ENCODE measurements at places on chromosomes 2 and 18.

GRCh38 chr2:189022053-189022481, 47.9 kb downstream of the COL3A1 start:
- DNase-seq, result no peak

DNA sequence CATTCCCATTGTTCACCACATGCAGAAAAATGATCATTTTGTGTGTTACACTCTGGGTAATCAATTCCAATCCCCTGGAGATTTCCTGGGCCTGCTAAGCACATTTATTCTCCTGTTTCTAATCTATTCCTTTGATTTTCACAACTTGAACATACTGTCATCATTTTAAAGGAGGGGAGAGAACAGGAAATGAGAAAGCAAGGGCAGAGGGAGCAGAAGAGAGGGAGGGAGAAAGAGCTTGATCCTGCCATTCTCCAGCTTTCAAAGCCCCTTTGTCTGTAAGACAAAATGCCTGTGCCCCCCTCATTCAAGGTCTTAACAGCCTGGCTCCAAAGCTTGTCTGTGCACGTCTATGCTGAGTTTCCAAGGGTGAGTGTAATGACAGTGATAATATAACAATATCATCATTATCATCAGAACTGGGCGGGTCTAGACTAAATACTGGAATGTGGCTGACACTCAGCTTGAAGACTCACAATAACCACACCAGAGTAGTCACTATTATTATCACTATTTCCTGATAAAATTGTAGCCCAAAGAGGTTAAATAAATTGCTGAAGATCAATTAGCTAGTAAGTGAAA, 164.4 kb upstream of the KLHL29 start:
- no peak for DNase-seq

DNA sequence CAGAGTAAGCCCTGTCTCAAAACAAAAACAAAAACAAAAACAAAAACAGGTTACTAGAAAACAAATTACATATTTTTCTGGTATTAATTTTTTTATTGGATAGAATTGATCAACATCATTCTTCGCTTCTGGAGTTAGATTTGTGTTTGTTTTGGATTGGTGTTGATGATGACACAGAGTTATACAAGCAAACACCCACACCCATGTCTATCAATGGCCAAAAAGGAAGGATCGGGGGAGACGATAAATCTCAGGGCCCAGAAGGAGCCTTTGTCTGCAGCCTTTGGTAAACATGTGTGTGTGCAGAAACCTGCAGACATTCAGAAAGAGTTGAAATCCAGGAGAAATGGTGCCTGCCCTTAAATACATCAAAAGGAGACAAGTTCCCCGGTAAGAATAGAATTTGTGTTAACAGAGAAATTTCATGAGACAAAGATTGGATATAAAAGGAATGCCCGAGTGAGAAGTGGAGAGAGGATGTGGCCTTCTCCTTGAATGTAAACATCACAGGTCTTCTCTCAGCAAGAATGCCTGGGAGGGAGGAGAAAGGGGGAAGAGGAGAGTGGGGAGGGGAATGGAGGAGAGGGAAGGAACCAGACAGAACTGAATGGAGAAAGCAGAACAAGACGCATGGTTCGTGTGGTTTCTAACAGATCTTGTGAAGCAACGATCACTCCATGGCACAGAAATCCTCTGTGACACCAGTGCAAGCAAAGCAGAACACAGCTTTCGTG, 40.4 kb upstream of the TMEM178A start:
- DNase-seq, result no peak

DNA sequence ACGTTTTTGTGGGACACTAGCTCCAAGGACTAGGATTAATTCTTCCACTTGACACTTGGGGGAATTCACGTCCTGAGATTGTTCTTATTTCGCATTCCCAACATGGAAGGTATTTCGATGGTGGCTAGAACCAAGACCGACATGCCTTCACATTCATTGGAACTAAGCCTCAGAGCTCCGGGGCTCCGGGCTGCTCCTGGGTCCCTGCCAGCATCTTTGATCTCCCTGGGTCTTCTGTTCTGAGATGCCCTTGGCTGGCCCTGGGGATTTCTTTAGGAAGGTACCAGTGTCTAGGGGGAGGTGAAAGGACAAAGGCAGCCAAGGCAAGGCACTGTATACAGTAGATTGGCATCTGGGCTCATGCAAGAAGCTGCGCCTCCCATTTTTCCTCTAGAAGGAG, 76.8 kb downstream of the DYSF start:
- DNase-seq, result no peak

- DNase-seq, result no peak
These were observed 35.4 kb upstream of the COL6A3 start for GRCh38 chr2:237449193-237449881.

DNA sequence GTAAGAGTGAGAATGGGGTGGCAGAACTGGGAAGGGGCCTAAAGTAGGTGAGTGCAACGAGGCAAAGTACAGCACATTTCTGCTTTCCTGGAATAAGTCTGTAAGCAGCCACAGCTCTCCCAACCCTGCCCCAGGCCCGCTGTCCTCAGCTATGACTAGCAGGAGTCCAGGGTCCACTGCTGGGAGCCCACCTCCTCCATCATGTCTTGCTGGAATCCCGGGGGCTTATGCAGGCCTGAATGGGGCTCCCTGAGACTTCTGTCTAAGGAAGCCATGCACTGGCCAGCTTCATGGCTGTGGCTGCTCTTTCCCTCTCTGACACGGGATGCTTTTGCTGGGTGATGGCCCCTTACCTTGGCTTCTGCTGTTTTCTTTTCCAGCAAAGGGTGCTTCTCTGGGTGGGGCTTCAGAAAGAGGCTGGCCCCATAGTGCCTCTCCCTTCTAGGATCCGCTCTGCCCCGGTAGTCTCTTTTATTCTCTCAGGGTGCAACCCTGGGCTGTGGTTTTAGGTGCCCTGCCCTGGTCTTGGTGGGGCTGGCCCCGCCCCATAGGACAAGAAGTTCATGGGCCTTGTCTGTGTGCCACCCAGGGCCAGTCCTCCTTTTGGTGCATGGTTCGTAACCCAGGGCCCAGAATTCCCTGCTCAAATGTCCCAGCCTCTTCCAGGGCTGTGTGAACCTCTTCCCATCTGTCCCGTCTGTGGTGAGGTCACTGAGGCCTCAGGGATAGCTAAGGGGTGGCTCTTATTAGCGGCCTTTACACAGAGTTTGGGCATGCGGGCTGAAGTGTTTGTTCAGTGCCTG, 33.8 kb upstream of the POLE4 start:
- DNase-seq, result no peak

GRCh38 chr2:153557714-153558113, 79.2 kb upstream of the RPRM start:
- DNase-seq, result no peak

DNA sequence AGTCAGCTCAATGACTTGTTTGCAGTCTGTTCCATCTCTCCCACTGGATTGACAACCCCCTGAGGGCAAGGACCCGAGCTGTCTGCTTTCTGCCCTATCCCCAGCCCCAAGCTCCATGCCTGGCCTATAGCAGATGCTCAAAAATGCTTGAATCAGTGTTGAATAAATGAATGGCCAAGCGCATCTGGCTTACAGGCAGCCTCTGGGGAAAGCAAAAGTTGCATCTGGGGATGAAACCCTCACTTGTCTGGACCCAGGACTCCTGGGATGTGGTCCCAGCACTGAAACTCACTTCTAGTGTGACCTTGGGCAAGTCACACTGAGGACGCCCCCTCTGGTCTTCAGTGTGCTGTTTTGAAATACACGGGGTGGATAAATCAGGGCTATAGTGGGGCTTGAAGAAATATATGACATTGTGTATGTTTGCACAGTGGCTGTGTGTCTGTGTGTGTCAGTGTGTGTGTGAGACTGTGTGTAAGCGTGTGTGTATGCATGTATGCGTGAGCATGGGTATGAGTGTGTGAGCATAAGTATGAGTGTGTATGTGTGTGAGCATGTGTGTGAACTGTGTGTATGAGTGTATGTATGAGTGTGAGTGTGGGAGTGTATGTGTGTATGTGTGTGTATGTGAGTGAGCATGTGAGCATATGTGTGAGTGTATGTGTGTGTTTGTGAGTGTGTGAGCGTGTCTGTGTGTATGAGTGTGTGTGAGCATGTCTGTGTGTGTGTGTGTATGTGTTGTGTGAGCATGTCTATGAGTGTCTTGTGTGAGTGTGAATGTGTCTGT, 27.8 kb upstream of the TNS1 start:
- DNase-seq, result no peak

DNA sequence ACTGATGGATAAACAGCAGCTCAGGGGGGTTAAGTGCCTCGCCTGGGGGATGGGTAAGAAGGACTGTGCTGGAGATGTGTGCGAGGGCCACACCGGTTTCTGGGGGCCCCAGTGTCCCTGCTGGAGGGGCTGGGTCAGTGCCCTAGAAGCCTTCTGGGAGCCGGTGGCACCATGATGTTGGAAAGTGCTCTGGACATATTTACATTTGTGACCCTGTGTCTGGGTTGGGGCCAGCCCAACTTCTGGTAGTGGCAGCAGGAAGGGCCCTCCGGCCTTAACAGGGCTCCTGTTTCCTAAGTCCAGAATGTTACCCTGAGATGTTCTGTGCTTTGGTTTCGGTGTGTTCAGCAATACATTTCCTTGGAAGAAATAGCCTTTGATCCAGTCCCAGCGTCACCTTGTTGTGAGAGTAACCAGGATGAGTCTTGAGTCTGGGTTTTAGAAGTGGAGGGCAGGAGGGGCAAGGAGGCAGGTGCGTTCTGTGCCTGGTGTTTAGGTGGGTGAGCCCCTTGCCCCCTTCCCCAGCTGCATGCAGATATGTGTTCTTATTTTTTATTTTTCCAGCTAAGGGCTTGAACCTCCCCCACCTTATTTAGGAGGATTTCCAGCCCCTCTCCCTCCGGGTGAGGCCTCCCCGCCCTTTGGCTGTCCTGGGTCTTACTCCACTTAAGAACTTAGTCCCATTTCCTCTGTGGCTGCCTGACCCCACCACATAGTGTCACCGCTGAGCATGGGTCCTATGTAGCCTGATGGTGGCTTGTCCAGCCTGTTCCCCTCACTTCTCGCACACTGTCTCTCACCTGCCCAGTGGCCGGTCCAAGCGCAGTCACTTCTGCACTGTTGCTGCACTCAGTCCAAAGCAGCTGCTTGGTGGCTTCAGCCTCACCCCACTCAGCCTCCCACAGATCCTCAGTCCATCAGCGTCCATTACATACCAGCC, 132.7 kb upstream of the HS6ST1 start:
- DNase-seq, result no peak
